ENCODE measurements at places on chromosomes 1 and 21.
A peak's percentile ranks its signal among the peaks of the same experiment; 100 is the strongest.

DNA sequence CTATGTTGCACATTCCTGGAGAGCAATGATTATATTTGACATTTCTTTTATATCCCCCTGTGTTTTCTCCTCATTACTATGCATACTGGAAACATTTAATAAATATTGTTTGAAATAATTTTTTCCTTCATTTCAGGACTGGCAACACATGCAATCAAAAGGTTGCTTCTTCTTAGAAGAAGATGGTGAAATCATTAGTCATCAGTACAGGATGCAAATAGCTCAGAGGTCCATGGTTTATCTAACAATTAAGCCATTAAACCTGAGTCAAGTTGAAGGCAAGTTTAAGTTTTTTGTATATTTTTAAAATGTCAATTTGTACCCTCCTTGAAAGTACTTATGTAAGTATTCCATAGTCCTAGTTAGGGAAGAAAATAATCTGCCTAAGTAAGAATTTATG lies 22.5 kb downstream of the EFCAB7 start:
- no peak for DNase-seq
- H3K4me1 ChIP-seq = no peaks in the 10 kb centered on the region
- H3K4me3 ChIP-seq = no peak overlapping the region
- no peaks in the 10 kb centered on the region for H3K27me3 ChIP-seq

GRCh38 chr1:95517506-95517905 lies 283.5 kb downstream of the RWDD3 start:
- no peak overlapping the region for H3K27ac ChIP-seq
- no peaks in the 10 kb centered on the region for H3K4me1 ChIP-seq
- H3K36me3 ChIP-seq = no peaks in the 10 kb centered on the region
- no peak for DNase-seq
- H3K4me3 ChIP-seq = no peak overlapping the region

- no peaks in the 10 kb centered on the region for H3K27me3 ChIP-seq
- DNase-seq = no peak
- no peaks in the 10 kb centered on the region for H3K4me1 ChIP-seq
Measured at GRCh38 chr1:231706934-231707333, 80.3 kb downstream of the DISC1 start.

GRCh38 chr1:50488876-50489275 lies 65.6 kb upstream of the DMRTA2 start:
- H3K4me3 ChIP-seq = no peak overlapping the region
- H3K27me3 ChIP-seq = no peaks in the 10 kb centered on the region
- H3K36me3 ChIP-seq = peaks cover 25% of the 10 kb centered on the region
- no peak overlapping the region for H3K27ac ChIP-seq

GRCh38 chr1:224644553-224645154 lies 28.5 kb downstream of the CNIH3 start:
- H3K27me3 ChIP-seq = peaks cover 2% of the 10 kb centered on the region
- DNase-seq = peak; percentile 62
- H3K4me3 ChIP-seq = no peak overlapping the region
- no peaks in the 10 kb centered on the region for H3K36me3 ChIP-seq
- H3K4me1 ChIP-seq = no peaks in the 10 kb centered on the region
- no peak overlapping the region for H3K27ac ChIP-seq

GRCh38 chr1:92343061-92343460 lies 44.2 kb downstream of the RPAP2 start:
- no peaks in the 10 kb centered on the region for H3K4me1 ChIP-seq
- H3K36me3 ChIP-seq = peaks cover 17% of the 10 kb centered on the region
- no peak overlapping the region for H3K4me3 ChIP-seq
- H3K27me3 ChIP-seq = no peaks in the 10 kb centered on the region

All from CD4-positive, CD25-positive, alpha-beta regulatory T cell (primary cell).